SHP77 treated with DMSO at 0.1 percent for 48 hours (cell line): ENCODE measurements at places on chromosomes 11 and 22.
A peak's percentile ranks its signal among the peaks of the same experiment; 100 is the strongest.

DNA sequence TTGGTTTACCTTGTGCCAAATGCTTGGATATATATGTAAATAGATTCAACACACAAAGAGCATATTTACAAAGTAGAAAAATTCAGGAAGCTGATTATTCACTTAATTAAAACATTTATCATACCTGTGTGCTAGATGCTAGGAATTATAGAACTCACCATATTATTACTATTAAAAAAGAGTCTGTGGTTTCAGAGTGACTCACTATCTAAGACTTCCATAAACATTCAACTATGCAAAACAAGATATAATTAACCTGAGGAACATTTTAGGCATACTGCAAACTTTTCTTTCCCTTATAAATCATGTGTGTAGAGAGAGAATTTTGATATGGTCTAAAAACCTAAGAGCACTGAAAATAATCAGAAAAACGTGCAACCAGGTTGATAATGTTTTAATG, 27.3 kb downstream of the CTSC start:
- DNase-seq: no peak

DNA sequence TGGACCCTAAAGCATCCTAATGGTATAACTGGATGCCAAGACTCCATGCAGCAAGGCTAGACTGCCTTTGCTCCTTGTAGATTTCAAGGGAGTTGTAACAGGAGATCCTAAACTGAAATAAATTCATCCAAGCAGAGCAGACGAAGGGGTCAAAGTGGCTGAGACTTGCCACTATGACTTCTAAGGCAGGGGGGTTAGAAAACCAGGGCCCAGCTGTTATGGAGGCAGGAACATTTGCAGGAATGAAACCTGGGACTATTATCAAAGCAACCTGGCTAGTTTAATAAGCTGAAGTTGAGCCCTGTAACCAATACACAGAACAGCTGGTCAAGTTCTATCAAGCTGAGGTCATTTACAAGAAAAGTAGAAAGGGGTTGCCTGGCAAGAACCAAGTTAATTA, 122.2 kb upstream of the TRPC6 start:
- DNase-seq: no peak

- no peak for DNase-seq
Observed at GRCh38 chr11:34811858-34812257, 104.3 kb downstream of the APIP start.

DNA sequence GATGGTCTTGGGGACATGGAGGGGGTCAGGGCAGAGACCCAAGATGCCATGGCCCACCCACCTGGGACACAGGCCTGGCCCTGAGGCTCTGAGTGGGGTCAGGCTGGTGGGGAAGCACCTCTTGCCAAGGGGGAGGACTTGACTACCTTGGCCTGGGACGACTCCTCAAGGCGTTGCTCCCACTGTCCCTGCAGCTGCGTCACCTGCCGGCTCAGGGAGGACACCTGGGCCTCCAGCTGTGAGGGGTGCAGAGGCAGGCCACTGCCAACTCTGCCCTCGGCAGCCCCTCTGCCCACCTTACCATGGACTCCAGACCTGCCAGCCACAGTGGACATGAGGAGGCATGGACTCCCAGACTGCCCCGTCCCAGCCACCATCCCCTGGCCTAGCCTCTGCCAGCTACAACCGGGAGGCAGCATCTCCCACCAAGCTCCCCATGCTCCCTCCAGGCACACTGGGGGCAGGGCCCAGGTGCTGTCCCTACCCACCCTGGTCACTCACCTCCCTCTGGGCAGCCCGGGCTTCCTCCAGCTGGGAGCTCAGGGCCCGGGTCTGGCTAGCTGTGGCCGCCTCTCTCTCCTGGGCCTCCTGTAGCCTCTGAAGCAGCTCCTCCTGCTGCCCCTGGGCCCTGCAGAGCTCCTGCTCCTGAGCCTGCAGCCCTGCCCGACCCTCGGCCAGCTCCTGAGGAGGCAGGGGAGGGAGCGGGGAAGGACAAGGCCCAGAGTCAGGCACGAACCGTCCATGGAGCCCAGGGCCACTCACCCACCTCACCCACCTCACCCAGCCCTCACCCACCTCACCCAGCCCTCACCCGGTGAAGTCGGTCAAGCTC, 8.6 kb downstream of the CDC42BPG start:
- DNase-seq: no peak

GRCh38 chr11:15258433-15259165, 143.9 kb downstream of the INSC start:
- DNase-seq: no peak

- DNase-seq: peak; percentile 71
Observed at GRCh38 chr22:42868751-42869251, 11.7 kb upstream of the ARFGAP3 start.

GRCh38 chr11:126188332-126189108, 22.9 kb downstream of the RPUSD4 start:
- no peak for DNase-seq

DNA sequence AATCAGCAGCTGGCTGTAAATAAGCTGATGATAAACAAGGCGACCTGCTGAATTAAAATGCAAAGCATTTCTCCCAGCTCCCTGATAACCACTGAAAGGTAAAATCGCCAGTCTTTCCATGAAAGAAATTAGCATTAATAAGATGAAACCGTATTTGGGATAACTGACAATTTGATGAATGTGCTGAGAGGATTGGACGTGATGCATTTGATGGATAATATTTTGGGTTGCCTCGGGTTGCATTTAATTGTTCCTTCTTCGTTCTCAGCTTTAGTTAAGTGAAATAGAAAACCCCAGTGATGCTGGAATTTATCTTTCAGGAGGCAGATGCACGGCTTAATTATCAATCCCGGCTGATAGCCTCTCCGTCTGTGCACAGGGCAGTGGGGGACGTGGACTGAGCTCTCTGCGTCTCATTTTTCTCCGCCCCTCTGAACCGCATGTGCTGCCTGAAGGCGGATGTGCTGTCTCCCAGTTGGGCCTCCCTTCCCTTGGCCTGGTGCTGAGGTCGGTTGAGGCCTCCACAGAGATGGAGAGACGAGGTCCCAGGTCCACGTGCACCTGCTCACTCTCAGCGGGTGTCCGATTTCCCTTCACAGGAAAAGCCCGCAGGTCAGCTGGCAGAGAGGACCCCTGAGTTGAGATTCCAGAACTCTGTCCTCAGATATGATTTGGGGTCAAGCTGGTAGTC, 846.2 kb downstream of the BRD1 start:
- DNase-seq: no peak

DNA sequence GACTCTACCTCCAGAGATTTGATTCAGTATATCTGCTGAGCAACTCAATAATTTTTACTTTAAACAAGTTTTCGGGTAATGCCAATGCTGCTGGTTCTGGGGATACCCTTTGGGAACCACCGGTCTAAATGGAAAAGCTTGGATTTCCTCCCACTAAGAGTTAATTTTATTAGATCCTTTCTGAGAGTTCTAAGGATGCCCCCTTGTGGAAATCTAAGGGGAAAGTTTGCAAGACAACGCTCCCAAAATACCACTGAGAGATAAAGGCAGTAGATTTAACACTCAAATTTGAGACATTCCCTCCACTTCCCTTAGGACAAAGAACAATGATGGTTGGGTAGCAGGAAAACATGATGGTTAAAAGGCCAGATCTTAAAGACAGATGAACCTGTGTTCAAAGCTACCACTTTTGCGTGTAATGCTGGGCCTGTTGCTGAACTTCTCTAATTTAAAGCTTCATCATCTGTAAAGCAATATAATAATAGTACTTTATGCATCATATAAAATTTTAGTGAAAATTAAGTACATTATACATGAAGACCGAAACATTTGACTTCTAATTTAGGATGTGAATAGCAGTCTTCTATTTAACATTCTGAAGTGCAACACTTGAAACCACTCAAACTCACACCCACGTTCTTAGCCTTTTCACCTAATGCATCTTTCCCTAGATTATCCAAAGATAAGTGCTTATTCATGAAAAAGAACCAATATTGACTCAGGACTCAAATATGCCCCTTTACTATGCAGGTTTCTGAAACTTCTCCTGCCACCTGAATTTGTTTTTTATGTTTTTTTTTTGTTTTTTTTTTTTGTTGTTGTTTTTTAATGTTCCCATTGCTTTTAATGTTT, 110.1 kb upstream of the LUZP2 start:
- DNase-seq: peak; percentile 6

DNA sequence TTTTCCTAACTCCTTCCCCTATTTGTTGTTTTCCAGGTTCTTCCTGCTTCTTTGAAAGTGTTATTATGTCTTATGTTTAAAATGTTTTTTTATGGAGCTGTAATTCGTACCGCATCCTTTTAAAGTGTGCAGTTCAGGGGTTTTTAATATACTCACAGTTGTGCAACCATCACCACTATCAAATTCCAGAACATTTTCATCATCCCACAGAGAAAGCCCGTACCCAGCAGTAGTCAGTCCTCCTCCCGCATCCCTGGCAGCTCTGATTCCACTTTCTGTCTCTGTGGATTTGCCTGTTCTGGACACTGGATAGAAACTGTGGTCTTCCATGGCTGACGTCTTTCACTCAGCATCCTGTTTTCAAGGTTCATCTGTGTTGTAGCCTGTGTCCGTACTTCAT, 73.7 kb downstream of the JAM3 start:
- no peak for DNase-seq

DNA sequence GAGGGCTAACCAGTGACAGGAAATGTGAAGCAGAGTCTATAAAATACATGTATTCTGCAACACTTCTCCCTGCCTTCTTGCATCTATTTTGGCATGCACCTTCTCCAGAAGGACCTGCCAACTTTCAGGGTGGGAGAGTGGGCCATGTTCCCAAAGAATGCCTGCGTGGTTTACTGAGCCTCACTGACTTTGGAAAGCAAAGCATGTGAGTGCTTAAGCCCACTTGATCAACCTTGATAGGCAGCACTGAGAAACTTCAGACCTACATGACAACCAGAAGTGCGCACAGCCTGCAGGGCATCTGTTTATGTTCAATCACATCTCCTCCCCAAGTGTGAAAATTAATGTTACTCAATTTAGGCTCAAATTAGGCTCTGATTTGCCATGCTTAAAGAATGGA, 69.2 kb downstream of the AMOTL1 start:
- DNase-seq: no peak

DNA sequence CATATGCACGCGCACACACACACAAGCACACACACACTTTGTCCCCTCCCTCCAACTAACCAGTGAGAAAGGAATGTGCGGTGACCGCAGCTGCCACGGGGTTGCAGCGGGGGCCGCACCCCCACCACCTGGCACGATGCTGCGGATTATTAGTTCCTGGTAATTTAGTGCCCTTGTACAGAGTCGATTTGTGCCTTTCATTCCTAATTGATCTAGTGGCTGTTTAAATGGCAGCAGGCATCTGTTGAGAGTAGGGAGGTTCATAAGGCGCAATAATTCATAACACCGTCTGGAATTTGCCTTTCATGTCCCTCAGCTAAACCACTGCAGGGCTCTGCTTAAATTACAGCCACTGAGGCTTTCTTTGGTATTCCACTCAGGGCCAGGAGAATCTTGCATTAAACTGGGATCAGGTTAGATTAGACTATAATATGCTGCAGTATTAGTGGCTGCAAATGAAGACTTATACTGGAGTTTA, 113.7 kb downstream of the FEZ1 start:
- no peak for DNase-seq

GRCh38 chr11:124898711-124899110, 1.0 kb upstream of the ROBO4 start:
- DNase-seq: no peak
